ENCODE measurements at places on chromosomes 4 and X. TPM values are rescaled to one million over a fixed set of nuclear protein-coding genes. Genes with fewer than 3 reads are reported as not detected.

DNA sequence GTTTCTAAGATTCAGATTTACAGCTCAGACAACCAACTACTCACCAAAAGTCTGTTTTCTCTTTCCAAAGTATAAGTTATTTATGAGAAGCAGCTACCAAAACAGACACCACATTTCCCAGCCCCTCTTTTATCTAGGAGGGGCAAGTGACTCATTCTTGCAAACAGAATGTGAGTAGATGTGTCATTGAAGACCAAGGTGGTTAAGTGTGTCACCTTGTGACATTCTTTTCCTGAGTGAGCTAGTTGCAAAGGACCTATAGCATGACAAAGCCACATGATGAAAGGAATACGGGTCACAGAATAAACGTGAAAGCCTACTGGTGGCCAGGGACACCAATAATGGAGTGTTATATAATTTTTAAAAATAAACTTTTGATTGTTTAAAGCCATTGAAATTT lies 50.0 kb downstream of the SLC7A11 start:
- no peak for DNase-seq

GRCh38 chr4:142567620-142568451 lies 278.3 kb downstream of the INPP4B start:
- DNase-seq = no peak

GRCh38 chr4:96342790-96343455 lies 503.0 kb downstream of the PDHA2 start:
- no peak for DNase-seq

DNA sequence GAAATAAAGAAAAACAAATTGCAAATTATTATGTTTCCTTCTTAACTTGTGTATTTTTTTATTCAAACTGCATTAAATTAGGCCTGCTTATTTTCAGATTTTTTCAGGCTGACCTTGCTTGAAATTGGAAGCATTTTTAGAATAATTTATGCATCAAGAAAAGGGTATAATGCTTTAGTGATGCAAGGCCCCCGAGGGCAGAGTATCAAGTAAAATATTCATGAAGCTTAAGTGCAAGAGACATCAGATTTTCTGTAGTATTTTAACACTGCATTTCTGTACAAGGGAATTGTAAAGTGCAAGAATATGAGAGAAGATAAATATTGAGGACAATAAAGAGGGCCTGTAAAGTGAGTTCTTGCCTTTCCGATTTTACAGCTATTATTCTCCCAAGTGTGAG lies 485.8 kb upstream of the ATOH1 start:
- no peak for DNase-seq

DNA sequence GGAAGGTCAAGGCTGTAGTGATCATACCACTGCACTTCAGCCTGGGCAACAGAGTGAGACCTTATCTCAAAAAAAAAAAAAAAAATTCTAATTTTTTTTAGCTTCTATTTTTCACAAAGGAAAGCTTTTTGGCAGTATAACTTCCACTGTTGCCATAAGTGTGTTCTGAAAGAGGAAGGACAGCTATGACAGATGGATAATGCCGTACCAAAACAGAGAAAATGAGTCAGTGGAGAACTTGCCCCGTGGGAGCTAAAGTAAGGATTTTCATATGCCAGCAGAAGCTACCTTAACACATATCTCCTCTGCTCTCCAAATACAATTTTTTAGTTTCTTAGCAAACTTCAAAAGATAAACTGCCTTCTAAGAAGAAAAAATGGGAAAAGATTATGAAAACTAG lies 43.7 kb downstream of the RPS3A start:
- DNase-seq = no peak

- DNase-seq = no peak
These were observed 117.9 kb downstream of the COX18 start for GRCh38 chr4:72951628-72952027.

SLITRK4 gene
- 8.1 TPM for total RNA-seq

ANXA10 gene
- total RNA-seq = not detected

GRIA2 gene
- not detected for total RNA-seq
